ENCODE measurements at places on chromosomes 13 and 19. TPM values are rescaled to one million over a fixed set of nuclear protein-coding genes. Genes with fewer than 3 reads are reported as not detected.
A peak's percentile ranks its signal among the peaks of the same experiment; 100 is the strongest.

GRCh38 chr19:757811-758668 is 7.1 kb downstream of the MISP start:
- DNase-seq, result no peak

Gene ERICH4
- total RNA-seq, result 0.55 TPM

DNA sequence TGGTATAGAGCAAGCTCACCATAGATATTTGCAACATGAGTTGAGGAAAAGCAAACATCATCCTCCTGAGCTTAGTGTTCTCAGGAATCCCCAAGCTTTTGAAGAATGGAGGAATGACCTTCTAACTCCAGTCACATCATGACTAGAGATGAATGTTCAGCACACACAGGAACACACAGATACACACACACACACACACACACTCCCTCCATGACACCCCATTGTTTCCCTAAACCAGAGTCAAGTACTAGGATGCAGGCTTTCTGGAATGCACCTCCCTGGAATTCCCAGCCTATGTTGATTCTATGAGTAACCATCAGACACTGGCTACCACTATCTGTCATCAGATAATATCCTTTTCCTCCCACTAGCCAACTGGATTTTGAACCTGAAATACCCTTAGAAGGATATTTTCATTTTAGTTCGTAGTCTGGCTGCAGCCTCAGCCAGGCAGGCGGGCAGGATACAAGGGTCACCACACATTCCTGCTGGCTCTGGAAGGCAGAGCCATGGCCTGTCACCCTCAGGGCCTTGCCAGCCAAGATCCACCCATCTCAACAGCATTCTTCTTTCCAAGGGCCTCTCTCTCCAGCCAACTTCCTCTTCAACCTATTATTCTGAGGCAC is 162.4 kb downstream of the FOXO1 start:
- no peak for DNase-seq

Gene RDH8
- not detected for total RNA-seq

DNA sequence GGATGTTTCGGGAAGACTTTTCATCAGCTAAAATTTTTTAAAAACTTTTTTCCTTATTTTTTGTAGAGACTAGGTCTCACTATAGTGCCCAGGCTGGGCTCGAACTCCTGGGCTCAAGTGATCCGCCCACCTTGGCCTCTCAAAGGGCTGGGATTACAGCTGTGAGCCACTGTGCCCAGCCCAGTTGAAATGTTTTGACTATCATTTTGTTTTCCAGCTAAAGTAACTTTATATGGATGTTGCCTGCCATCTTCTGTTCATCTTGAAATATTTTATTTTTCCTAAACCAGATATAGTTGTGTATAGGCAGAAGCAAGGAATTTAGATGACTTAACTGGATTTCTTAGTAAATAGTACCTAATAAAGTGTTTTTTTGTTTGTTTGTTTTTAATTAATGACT is 7.0 kb downstream of the CAB39L start:
- no peak for DNase-seq

Gene CACNA1A
- 0.33 TPM for total RNA-seq

- DNase-seq, result no peak
These were observed 1992.9 kb upstream of the PCDH20 start for GRCh38 chr13:63408331-63409189.

Gene ATP4B
- not detected for total RNA-seq

DNA sequence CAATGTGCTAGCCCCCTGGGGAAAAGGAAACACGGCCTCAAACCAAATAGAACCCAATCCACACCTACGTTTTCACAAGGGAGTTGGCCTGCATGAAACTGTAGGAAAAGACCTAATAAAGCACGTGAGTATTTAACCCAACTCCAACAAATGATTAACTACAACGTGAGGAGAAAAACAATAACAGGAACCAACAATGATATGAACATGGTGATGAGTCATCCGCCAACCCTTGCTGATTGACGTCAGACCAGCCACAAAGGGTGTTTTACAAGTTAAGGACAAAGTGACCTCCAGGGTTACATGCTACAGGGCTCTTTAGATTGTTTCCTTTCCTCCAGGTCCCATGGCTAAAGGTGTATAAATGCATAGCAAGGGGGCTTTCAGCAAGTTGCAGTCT is 460.5 kb downstream of the COG6 start:
- DNase-seq, result peak; percentile 33

DNA sequence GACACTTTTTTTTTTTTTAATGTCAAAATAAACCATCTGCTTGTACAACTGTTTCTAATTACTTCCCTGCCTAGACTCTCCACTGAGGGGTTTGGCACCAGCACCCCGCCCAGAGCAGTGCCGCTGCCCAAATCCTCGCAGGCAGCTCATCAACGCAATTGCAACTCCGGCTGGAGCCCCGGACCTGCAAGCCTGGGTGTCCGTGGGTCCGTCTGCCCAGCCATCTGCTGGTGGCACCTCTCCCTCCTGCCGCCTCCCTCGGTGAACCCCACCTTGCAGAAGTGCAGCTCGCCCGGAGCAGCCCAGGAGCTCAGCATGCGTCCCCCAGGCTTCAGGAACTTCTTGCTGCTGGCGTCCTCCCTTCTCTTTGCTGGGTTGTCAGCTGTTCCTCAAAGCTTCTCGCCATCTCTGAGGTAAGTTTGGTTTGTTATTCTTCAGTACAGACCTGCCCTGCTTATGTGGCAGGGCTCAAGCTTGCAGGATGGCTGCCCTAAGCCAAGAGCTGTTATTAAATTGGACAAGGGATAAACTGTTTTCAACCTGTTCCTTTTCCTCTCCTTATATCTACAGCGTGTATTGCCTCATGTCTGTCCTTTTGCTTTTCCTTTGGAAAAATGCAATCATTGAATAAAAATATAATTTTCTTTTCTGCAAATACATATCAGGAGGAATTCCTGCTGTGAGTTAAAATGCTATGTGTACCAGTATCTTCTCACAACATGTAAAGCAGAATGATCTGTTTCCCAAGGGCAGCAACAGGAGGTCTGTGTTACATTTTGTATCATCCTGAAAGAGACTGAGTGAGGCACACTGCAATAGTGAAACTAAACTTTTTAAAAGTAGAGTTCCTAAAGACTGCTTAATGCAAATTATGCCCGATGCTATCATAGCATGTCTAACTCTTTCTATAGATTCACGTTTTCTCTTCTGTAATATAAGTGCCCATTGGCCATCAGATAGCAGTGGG is at the start of gene ITGBL1:
Gene ITGBL1 (plus strand): TSS at position 157 of the 967 bp plus-strand sequence. CDS start 159 bp downstream, at position 316.
- DNase-seq, result no peak

DNA sequence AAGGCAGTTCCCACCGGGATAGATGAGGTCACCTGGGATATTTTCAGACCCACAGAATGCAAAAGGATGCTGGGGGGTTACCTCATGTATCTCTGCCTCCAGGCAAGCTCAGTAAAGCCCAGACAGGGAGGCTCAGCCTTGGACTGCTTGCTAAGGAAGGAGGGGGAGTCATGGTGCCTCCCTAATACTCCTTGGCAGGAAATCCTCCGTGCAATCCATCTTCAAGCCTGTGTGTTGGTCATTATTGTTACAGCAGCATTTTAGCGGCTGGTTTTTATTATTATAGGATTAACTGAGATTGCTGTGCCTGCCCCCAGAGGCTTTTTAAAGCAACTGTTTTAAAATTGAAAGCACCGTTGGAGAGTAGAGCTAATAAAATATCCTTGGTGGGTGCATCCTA is 188.5 kb upstream of the UBL3 start:
- DNase-seq, result no peak

GRCh38 chr13:37966266-37966665 is 96.7 kb upstream of the TRPC4 start:
- DNase-seq, result no peak

Gene SIGLECL1
- total RNA-seq, result not detected

Gene OLFM2
- total RNA-seq, result 8.8 TPM

GRCh38 chr13:75195495-75196146 is 286.3 kb downstream of the TBC1D4 start:
- DNase-seq, result no peak

GRCh38 chr19:23116802-23117571 is at the start of gene ZNF730:
Gene ZNF730, plus strand, starts transcription at chr19:23117025. Its CDS starts 149 bp downstream, at chr19:23117174.
- DNase-seq, result peak; percentile 20

Gene SULT2A1
- not detected for total RNA-seq

GRCh38 chr19:41334793-41335192 is 18.9 kb downstream of the TGFB1 start:
- no peak for DNase-seq

DNA sequence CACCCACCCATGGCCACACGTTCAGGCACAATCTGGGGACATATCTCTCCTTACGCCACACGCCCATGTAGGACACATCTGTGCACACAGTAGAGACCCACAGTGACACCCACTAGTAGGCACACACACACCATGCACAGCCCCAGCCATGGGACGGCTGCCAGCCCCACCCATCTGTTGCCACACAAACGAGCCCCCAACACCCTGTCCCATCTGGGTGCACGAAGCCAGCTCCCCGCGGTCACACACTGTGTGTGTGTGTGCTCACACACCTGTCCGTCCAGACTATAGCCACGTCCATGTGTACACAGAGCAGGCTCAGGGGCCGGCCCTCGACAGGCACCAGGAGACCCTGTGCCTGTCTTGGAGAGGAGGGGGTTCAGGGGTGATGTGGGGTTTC is 10.6 kb downstream of the ERFL start:
- no peak for DNase-seq

DNA sequence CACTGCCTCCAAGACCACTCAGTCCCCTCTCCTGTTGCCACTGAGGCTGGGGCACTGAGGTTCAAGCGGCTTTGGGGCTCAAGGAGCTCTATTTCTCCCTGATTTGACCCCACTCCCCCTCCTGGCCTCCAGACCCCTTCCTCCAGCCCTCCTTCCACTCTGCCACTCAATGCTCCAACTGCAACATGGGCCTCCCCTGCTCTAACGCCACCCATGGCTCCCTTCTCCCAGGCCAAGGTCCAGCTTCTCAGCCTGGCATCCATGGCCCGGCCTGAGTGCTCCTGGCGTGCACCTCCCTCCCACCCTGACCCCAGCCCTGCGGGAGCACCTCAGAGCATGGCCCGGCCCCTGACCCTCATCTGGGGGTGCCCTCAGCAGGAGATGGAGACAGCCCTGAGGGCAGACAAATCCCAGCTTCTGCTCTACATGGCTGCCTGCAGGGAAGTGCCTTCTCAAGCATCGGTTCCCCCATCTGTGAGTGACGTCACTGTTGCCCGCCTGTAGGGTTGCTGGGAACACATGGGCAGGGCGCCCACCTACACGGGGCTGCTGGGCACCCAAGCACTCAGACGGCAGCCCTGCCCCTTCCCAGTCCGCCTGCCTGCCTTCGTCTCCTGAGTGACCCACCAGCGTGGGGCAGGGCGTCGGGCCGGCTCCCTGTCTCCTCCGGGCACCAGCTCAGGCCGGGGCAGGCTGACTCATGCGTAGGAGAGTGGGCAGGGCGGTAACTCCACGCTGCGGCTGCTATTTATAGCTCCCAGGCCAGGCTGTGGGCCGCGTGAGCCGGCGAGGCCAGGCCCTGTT is 1.6 kb upstream of the DIRAS1 start:
- no peak for DNase-seq

DNA sequence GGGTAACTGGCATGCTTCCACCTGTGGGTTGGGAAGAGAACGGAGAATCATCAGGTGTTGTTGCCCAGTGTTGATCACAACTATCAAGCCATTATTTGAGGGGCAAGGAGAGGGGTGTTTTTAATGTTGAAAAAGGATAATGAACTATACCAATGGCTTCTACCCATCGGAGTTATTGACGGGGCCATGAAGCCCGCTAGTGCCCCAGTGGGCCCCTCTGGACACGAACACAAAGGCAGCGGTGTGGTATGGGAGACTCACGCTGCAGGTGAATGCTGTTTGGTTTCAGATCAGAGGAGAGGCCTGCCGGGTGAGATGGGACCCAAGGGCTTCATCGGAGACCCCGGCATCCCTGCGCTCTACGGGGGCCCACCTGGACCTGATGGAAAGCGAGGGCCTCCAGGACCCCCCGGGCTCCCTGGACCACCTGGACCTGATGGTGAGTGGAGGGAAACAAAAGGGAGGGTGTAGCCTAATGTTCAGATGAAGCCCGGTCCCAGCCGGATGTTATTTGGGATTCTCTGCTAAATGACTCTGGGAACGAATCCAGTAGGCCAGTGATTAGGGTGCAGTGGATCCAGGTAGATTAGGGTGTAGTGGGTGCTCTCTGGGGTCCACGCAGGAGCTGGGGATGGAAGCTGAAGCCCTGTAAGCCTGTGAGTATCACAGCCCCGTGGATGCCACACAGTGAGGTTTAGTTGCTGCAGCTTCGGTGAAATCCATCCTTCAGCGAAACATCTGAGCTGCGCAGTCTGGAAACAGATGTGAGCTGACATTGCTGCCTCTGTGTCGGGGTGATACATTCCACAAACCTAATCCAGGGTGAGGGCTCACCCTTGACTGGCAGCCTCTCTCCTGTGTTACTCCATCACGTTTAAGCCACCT is 111.3 kb downstream of the RAB20 start:
- DNase-seq, result no peak

Measured in T-cell (primary cell).